Cardiac muscle cell (in vitro differentiated cells and primary cell): ENCODE measurements at places on chromosomes 5 and 9.

DNA sequence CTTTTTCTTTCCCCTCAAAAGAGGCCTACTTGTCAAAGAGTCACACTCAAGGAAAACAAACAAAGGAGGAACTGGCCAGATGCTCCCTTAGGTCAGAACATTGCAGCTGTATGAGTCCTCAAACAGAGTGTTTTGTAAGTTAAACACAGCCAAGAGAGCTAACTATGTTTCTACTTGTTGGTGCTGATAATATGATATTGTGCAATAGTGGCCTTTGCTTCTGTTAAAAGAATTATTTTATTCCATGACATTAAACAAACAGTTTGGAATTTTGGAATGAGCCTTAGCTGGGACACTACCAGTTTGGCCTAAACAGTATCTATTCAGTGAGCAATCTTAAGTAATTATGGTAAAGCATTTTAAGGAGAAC lies 56.0 kb upstream of the TPD52L3 start:
- DNase-seq, result no peak

GRCh38 chr5:172862165-172862801 lies 28.2 kb downstream of the ERGIC1 start:
- DNase-seq, result no peak

DNA sequence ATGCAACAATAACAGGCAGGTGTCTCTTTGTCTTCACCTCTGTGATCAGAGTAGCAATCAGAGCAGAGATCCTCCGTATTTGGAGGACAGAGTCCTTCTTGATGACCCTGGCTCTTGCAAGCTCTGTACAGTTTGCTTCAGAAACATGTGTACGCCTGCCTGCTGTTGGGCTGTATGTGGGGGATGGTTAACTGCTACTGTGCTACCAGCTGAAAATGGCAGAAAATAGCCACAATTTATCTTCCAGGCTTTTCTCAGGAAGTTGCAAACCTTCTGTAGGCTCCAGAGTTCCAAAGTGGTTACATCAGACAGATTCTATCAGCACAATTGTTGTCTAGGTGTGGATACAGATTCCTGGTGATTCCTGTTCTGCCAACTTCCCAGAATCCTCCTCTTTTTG lies 35.5 kb downstream of the DDX46 start:
- DNase-seq, result no peak

- no peak for DNase-seq
Measured at GRCh38 chr9:110213413-110214044, 5.6 kb upstream of the C9orf152 start.

DNA sequence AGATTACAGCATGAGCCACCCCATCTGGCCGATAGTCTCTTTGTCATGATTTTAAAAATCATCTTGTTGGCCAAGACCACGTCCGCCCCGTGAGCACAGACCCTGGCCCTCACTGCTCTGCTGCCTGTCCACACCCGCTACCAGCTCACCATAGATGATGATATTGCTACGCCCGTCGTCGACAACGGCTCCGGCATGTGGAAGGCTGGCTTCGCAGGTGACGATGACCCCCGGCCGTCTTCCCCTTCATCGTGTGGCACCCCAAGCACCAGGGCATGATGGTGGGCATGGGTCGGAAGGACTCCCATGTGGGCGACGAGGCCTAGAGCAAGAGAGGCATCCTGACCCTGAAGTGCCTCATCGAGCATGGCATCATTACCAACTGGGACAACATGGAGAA lies 76.5 kb downstream of the KDM4C start:
- no peak for DNase-seq

- no peak for DNase-seq
Measured at GRCh38 chr9:136606687-136607333, 55.9 kb upstream of the EGFL7 start.

DNA sequence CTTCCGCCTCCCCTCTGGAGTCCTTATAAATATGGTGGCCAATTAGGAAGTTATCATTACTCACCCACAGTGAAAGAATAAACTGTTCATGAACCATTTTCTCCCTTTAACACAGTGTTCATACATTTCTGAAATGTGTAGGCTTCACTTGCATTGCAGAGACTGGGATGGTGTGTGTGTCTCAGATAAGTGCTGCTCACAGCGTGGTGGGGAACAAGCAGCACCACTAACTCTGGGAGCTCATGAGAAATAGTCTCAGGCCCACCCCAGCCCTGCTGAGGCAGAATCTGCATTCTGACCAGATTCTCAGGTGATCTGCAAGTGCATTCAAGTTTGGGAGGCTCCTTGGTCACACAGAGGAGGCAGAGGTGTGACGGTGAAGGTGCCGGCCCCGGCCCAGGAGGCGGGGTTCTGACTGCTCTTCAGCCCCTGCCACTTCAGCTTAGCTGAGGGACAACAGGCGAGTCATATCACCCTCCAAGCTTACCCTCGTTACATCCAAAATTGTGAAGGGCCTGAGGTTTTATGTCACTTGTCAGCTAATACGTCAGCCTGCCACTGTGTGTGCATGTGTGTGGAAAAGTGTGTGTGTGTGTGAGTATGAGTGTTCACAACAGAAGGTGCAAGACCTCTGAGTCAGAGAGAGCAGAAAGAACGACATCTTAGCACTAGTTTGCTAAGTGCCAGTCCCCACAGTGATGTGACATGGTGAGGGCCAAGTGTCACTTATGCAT lies 34.7 kb downstream of the DAP start:
- peak; percentile 24 for DNase-seq
